ENCODE measurements at places on chromosomes 6 and 20.

- DNase-seq, result peak; percentile 30
These were observed 4.7 kb downstream of the GTSF1L start for GRCh38 chr20:43722153-43722505.

DNA sequence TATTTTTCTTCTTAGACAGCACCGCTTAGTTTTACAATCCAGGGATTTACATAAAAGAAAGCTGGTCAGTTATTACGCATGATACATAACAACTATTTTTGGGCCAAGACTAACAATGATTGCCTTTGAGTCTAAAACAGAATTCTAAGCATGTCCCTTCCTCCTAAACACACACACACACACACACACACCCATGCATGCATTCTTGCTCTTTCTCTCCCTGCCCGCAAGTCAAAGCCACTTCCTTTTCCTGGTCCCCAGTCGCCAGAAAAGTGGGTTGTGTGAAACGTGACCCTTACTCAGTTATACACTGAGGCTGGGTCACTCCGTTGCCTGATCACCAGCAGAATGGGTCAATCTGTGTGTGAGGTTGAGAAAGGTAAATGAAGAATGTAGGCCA lies 31.4 kb downstream of the FYN start:
- no peak for DNase-seq

DNA sequence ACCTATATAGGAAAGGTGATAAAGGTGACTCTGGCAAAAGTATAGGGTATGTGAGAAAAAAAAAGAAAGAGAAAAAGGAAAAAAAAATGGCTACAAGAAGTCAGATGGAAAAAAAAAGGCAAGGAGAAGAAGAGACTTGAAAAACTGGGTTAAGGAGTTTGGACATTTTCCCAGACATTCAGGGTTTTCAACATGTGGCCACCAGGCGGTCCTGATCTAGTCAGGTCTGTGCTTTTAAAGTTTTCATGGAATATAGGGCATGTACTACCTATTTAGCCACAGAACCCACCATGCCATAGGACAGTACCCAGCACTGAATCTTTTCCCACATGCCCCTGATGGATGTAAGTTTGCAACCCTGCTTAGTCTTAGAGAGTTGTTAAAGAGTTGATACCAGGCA lies 433.7 kb downstream of the MAFB start:
- no peak for DNase-seq

- DNase-seq, result no peak
These were observed 27.3 kb downstream of the PYGB start for GRCh38 chr20:25274891-25275812.

- no peak for DNase-seq
These were observed 23.1 kb upstream of the MICB start for GRCh38 chr6:31474871-31475286.

DNA sequence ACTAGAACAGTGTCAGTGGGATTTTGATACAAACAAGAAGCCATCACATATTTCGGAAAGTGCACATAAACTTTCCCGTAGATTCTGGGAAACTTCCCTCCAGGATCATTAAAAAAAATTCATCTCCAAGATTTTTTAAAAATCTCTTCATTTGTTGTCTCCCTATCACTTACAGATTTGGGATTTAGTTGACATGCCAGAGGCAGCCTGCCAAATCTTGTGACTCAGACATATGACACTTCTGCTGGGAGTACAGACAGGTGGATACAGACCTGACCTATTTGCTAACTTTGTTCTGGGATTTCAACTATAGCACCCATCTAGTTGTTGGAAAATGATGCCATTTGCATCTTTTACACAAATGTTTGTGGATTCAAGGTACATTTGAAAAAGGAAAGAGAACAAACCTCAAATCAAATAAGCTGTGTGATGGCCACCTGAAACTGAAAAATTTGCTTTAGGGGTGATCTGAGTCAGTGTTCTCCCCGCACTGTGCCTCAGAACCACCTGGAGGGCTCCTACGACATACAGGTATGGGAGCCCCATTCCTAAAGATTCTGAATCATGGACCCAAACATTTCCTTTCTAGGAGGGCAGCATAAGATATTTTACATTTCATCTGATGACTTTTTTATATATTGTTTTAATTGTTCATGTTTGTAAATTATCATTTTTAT lies 21.9 kb upstream of the CD2AP start:
- no peak for DNase-seq

DNA sequence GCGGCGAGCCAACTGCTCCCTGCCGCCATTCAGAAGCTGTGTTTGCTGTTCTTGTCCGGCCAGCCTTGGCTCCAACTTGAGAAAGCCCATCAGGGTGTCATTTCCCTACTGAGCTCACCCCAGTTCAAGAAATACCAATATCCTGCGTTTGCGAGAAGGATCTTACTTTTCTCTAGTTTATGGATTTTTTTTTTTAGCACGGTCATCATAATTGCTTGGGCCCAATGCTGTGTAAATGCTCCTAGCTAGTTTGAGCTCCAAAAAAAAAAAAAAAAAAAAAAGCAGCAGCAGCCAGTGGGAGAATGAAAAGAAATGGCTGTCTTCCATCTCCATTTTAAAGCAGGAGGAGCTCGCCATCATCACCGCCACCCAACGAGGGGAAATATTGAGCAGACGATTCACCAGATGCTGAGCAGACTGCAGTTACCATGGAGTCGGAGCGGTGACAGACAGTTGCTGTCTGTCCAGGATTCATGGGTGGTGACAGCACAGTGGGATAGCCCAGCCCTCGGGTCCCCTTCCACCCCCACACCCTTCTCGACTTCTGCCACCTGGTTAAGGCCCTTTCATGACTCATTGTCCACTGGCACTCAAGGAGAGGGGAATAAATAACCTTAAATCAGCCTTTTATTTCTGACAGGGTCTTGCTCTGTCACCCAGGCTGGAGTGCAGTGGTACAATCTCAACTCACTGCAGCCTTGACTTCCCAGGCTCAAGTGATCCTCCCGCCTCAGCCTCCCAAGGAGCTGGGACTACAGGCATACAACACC lies 132.4 kb upstream of the SNX9 start:
- DNase-seq, result no peak

GRCh38 chr20:62816884-62817873 lies at the start of gene COL9A3:
TSS of gene COL9A3 (plus strand) at chr20:62817050. CDS start at chr20:62817065, 15 bp downstream.
- DNase-seq, result no peak

DNA sequence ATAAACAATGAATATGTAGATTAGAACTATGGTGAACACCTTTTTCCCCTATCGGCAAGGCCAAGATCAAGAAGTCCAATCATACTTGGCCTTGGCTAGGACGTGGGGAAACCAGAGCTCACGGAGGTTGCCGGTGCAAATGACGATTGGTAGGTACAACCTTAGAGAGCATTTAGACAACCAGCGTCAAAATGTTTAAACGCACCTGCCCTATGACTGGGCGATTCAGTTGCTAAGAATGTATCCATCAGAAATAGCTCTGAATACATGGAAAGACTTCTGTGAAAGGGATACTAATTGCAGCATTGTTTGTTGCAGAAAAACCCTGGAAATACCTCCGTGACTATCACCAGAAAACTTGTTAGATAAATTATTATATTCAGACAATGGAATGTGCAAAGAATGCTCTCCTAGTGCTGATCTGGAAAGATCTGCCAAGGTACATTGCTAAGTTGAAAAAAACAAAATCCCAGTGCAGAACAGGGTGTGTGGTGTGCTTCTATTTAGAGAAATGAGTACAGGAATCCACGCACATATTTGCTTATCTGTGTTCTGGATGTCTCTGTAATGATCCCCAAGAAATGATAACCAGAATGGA lies 48.0 kb upstream of the PTPN1 start:
- no peak for DNase-seq

GRCh38 chr6:148307405-148307804 lies 35.2 kb upstream of the SASH1 start:
- DNase-seq, result no peak

DNA sequence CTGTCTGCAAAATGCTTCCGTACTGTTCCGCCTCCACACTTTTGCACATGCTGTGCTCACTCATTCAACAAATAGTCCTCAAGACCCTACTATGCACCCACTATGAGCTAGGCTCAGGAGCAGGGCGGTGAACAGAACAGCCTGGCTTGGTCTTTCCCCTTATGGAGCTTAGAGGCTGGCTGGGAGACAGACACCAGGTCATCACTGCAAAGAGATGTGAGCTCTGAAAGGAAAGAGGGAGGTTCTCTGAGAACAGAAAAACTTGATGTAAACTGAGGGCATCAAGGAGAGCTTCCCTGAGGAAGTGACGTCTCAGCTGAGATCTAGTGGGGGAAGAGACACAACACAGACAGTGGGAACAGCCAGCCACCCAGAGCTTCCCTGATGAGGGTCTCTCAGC lies 31.0 kb upstream of the TGM2 start:
- DNase-seq, result no peak

DNA sequence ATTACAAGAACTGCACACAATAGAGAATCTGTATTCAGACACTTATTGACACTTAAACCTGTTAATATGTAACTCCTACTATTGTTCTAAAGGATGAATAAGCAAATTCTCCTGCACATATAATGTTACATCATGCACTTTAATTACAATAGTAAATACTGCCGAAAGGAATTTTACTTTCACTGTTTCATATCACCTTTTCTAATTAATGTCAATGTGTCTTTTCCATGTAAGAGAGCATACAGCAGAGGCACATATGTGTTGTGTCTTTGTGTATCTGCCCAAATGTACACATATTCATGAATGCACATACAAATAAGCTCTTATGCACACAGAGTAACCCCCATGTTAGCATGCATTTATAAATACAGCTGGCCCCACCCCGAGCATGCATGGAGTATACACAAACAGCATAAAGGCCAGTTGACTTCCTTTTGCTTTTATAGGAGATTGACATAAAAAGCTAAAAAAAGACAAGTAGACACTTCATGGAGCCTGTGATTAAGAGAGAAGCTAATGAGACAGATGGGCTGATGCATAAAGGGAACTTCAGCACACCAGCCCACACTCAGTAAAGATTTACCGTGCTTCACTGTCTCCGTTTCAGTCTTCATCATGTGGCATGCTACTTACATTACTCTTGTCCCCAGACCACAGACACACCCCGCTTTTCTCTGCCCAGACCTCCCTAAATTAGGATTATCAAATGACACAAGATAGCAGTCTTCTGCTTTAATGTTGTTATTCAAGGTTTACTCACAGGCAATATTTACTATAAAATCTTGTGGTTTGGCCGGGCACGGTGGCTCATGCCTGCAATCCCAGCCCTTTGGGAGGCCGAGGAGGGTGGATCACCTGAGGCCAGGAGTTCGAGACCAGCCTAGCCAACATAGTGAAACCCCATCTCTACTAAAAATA lies 184.6 kb downstream of the ATXN1 start:
- DNase-seq, result no peak

DNA sequence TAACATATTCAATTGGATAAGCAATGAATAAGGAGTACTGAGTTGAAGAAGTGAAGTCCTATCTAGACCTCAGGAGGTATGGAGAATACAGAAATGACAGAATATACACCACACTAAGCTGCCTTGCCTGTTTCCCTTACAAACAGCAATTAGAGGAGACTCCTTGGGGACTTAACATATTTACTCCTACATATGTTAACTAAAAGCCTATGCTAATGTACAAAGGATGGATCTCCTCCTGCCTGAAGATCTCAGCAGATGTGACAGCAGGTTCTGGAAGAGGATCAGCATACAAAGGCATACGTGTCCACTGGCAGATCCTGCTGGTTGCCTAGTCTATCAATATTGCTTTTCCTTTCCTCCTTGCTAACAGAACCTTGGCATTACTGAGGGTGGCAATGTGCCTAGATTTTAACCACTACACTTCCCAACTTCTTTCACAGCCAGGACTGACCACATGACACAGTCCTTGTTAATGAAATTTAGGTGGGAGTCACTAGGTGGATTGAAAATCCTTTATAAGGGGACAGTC lies 29.6 kb downstream of the PRKN start:
- DNase-seq, result no peak

DNA sequence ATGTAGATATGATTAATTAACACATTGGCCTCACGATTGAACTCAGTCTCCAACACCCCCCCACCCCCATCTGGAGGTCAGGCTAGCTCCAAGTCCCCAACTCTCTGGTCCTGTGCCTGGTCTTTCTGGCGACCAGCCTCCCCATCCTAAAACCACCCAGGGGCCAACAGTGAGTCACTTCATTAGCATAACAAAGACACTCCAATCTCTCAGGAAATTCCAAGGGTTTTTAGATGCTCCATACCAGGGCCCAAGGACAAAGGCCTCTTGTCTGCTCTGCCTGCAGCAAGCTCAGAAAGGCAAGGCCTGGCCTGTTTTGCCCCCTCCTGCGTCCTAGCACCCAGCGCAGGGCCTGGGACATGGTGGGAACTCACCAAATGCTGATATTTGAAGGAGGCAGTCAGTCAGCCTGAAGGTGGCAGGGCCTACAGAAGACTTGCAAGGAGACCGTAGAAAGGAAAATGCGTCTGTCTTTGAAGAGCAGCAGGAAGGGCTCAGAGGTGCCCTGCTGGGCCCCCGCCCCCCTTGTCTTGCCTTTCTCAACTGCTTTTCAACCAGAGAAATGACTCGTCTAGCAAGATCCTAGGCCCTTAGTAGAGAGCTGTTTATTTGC lies 184.7 kb downstream of the CDH4 start:
- DNase-seq, result no peak

GRCh38 chr6:162260027-162260426 lies 467.5 kb downstream of the PRKN start:
- DNase-seq, result no peak

GRCh38 chr6:25414168-25414567 lies 135.0 kb downstream of the CARMIL1 start:
- no peak for DNase-seq

DNA sequence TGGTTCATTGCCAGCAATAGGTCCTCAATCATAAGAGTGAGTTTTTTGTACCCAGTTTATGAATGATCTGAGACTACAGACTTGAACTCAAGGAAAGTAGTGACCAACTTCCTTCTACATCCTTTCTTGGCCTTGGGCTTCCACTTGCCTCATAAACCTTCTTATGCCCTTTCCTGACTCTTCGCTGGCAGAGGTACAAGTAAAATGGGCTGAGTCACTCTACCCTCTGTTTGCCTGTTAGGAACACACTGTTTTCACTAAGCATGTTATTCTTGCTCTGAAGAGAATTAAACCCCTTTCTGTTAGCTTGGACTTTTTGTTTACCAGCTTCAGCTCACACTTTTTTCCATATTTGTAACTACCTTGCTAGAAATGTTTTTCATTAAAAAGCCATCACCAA lies 74.4 kb downstream of the PKHD1 start:
- no peak for DNase-seq

GRCh38 chr20:33112547-33113386 lies 33.3 kb downstream of the BPIFB4 start:
- DNase-seq, result no peak

Data from activated naive CD4-positive, alpha-beta T cell (primary cell).